H9 (cell line): ENCODE measurements at places on chromosomes 2 and 18.

GRCh38 chr2:48283586-48284269, 246.2 kb upstream of the STON1 start:
- H3K36me3 ChIP-seq = no peaks in the 10 kb centered on the region
- no peak for DNase-seq
- no peak overlapping the region for H3K4me3 ChIP-seq

- peak overlapping the region; percentile 97 for H3K4me3 ChIP-seq
- no peaks in the 10 kb centered on the region for H3K27me3 ChIP-seq
- H3K4me1 ChIP-seq = peaks cover 2% of the 10 kb centered on the region; the same call in 1 of the 2 replicates
- no peak overlapping the region for H3K27ac ChIP-seq
These were observed 1.1 kb upstream of the PPP3R1 start for GRCh38 chr2:68253219-68254068.

DNA sequence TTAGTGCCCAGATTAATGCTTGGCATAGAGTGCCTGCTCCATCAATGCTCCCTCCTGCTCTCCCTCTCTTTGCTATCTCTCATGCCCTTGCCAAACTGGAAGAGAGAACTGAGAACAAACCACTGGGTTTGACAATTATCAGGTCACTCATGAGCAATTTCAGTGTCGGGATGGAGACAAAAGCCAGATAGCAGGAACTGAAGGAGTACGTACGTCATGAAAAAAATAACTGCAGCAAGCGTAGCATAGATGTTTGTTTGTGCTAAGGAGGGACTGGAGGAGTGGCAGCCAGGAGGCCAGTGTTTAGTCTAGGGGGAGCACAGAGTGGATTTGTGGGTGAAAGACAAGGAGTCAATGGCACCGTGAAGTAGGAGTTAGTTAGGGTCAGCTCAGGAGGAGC, 113.3 kb downstream of the POLE4 start:
- no peaks in the 10 kb centered on the region for H3K27me3 ChIP-seq
- DNase-seq = no peak
- H3K4me1 ChIP-seq = peaks cover 2% of the 10 kb centered on the region; the same call in 1 of the 2 replicates
- no peaks in the 10 kb centered on the region for H3K36me3 ChIP-seq

- DNase-seq = no peak
- no peaks in the 10 kb centered on the region for H3K27me3 ChIP-seq
- H3K36me3 ChIP-seq = peaks cover 12% of the 10 kb centered on the region
These were observed 116.4 kb downstream of the CCDC141 start for GRCh38 chr2:178933493-178933892.

DNA sequence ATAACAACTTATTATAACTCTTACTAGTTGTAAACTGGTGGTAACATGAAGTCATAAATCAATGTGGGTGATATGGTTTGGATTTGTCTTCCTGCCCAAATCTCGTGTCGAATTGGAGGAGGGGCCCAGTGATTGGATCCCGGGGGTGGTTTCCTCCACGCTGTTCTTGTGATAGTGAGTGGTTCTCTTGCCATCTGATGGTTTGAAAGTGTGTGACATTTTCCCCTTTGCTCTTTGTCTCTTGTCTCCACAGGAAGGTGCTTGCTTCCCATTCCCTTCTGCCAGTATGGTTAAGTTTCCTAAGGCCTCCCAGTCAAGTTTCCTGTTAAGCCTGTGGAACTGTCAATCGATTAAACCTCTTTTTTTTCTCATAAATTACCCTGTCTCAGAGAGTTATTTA, 321.6 kb downstream of the DSEL start:
- H3K27ac ChIP-seq = no peak overlapping the region
- H3K4me1 ChIP-seq = no peaks in the 10 kb centered on the region
- peak; percentile 31 for DNase-seq
- no peak overlapping the region for H3K4me3 ChIP-seq
- no peaks in the 10 kb centered on the region for H3K27me3 ChIP-seq

- H3K36me3 ChIP-seq = peaks cover 33% of the 10 kb centered on the region
- H3K27me3 ChIP-seq = no peaks in the 10 kb centered on the region
- no peaks in the 10 kb centered on the region for H3K4me1 ChIP-seq
- no peak overlapping the region for H3K27ac ChIP-seq
- H3K4me3 ChIP-seq = no peak overlapping the region
These were observed 73.7 kb upstream of the DPP10 start for GRCh38 chr2:114368705-114369104.

- H3K36me3 ChIP-seq = no peaks in the 10 kb centered on the region; the same call in 2 of the 3 replicates
- H3K4me3 ChIP-seq = no peak overlapping the region
- H3K4me1 ChIP-seq = no peaks in the 10 kb centered on the region
- no peaks in the 10 kb centered on the region for H3K27me3 ChIP-seq
- DNase-seq = no peak
- H3K27ac ChIP-seq = no peak overlapping the region
These were observed 3.2 kb upstream of the GPR35 start for GRCh38 chr2:240622060-240622411.

DNA sequence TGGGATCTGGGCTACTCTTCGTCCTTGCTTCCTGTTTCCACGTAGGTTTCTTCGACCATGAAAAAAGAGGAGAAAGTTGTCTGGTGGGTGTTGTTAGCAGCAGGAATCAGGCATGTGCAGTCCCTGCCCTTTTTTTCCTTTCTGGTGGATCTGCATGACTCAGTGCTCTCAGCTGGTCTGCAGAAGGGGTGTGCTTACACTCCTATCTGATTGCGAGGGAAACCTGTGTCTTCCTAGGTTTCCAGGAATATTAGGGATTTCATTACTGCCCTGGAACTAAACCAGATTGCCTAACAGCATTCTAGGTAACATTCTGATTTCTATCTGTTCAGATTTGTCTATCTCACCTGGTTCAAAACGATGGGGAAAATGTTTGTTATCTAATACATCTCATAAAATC, 174.3 kb downstream of the CCDC102B start:
- no peak overlapping the region for H3K4me3 ChIP-seq
- no peak for DNase-seq
- no peak overlapping the region for H3K27ac ChIP-seq
- no peaks in the 10 kb centered on the region for H3K27me3 ChIP-seq
- H3K36me3 ChIP-seq = no peaks in the 10 kb centered on the region

DNA sequence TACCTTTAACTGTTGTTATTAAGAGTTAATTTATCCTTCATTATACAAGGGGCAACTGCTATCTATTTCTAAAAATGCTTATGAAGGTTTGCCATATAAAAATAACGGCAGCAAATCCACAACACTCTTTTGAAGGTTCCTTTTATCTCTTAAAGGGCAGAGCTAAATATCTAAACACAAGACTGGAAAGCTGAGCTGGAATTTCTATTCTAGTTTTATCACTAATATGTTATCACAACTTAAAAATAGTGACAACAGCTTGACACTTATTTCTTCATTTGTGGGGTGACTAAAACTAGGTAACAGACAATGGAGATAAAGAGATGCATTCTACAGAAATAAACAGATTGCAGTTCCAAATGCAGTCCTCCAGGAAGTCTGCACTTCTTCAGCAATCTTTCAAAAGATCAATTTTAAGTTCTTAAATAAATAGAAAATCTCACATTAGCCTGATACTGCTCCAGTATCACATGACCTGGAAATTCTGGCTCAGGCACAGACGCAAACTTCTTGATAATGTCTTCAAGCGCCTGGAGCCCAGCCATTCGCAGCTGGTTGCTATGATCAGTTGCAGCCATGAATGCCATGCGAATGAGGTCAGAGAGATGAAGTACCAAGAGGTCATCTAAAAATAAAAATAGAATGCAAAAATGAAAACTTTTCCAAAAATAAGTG, 54.0 kb upstream of the STRN start:
- no peak overlapping the region for H3K27ac ChIP-seq
- no peaks in the 10 kb centered on the region for H3K27me3 ChIP-seq
- DNase-seq = no peak
- H3K4me1 ChIP-seq = peaks cover 3% of the 10 kb centered on the region; the same call in 1 of the 2 replicates

GRCh38 chr2:8794923-8795825, 42.2 kb downstream of the KIDINS220 start:
- H3K27me3 ChIP-seq = no peaks in the 10 kb centered on the region
- H3K27ac ChIP-seq = no peak overlapping the region
- no peak overlapping the region for H3K4me3 ChIP-seq
- DNase-seq = no peak

- H3K4me1 ChIP-seq = no peaks in the 10 kb centered on the region
- no peaks in the 10 kb centered on the region for H3K27me3 ChIP-seq
- no peak overlapping the region for H3K4me3 ChIP-seq
- DNase-seq = no peak
- peaks cover 3% of the 10 kb centered on the region; the same call in 1 of the 2 replicates for H3K36me3 ChIP-seq
- H3K27ac ChIP-seq = no peak overlapping the region
These were observed 84.1 kb downstream of the R3HDM1 start for GRCh38 chr2:135615404-135615803.

- H3K4me3 ChIP-seq = no peak overlapping the region
- no peaks in the 10 kb centered on the region for H3K4me1 ChIP-seq
- no peak for DNase-seq
- H3K36me3 ChIP-seq = no peaks in the 10 kb centered on the region
- no peak overlapping the region for H3K27ac ChIP-seq
These were observed 90.4 kb downstream of the DOCK10 start for GRCh38 chr2:224951723-224952481.

DNA sequence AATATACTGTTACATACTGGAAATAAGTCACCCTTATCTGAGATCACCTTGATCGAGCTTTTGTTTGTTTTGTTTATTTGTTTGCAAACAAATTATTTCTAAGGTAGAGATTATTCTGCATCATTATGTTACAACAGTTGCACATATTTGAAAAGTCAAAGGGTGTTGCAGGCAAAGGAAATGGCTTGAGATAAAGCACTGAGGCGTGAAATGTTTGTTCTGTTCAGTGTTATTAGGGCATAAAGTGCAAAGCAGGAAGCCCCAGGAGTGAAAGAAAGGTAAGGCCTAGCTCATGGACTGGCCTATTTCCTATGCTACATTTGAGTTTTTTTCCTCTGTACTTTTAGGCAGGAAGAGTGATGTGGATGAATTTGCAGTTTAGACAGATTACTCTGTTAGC, 1815.6 kb upstream of the LRRTM1 start:
- H3K36me3 ChIP-seq = no peaks in the 10 kb centered on the region
- H3K27ac ChIP-seq = no peak overlapping the region
- DNase-seq = no peak
- H3K27me3 ChIP-seq = no peaks in the 10 kb centered on the region

GRCh38 chr2:85706599-85707296, 12.6 kb downstream of the GNLY start:
- peaks cover 3% of the 10 kb centered on the region; the same call in 1 of the 2 replicates for H3K27me3 ChIP-seq
- no peaks in the 10 kb centered on the region for H3K36me3 ChIP-seq
- DNase-seq = no peak
- no peak overlapping the region for H3K4me3 ChIP-seq
- no peaks in the 10 kb centered on the region; the same call in 1 of the 2 replicates for H3K4me1 ChIP-seq
- no peak overlapping the region for H3K27ac ChIP-seq

DNA sequence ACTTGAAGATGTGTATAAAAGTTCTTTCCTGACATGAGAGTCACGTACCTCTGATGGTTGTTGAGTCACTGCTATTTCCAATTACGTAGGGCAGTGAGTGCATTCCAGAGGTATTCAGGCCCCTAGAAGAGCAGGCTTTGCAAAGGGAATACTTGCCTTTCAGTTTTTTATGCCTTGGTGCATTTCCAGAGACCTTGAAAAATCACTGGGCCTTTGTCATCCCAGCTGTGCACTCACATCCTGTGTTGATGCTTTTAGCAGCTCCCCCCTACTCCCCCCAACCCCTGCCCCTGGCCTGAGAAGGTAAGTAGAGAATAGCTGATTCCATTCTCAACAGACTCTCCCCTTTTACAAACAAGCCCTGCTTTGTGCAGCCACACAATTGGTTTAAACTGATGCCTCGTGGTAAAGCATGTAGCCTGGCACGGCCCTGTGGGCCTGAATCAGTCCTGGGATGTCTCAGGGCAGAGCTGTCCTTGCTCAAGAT, 174.2 kb downstream of the PRPF40A start:
- H3K4me1 ChIP-seq = no peaks in the 10 kb centered on the region; the same call in 1 of the 2 replicates
- no peak overlapping the region for H3K27ac ChIP-seq
- H3K36me3 ChIP-seq = peaks cover 4% of the 10 kb centered on the region; the same call in 1 of the 3 replicates
- no peak overlapping the region for H3K4me3 ChIP-seq
- DNase-seq = no peak

- DNase-seq = no peak
- no peaks in the 10 kb centered on the region for H3K36me3 ChIP-seq
- no peaks in the 10 kb centered on the region for H3K4me1 ChIP-seq
- H3K4me3 ChIP-seq = no peak within 1 kb of the TSS
These were observed at the start of gene DNAJC5G for GRCh38 chr2:27275211-27276150. TSS of gene DNAJC5G (plus strand) at chr2:27275433. CDS start at chr2:27276729, 1,296 bp downstream.

DNA sequence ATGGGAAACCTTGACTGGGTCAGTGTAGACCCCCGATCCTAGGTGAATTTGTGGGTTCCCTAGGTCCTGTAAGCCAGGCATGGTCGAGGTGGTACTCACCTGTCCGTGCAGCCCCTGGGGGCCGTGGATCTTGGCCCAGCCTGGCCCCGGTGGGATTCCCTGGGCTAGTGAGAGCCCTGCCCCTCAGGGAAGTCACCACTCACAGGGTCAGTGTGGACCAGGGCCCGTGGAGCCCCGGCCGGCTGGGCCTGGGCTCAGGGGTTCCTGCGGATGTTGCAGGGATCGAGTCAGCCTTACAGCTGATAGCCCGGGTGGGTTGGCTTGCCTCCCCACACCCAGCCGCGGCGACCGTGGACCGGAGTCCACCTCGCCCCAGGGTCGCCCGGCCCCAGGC, 528 bp downstream of the ATG9A start:
- H3K27ac ChIP-seq = no peak overlapping the region
- H3K4me1 ChIP-seq = no peaks in the 10 kb centered on the region
- H3K27me3 ChIP-seq = no peaks in the 10 kb centered on the region
- peaks cover 54% of the 10 kb centered on the region for H3K36me3 ChIP-seq

- H3K4me1 ChIP-seq = no peaks in the 10 kb centered on the region
- H3K27ac ChIP-seq = no peak overlapping the region
- H3K36me3 ChIP-seq = no peaks in the 10 kb centered on the region
- DNase-seq = no peak
These were observed 3.1 kb downstream of the SERPINB5 start for GRCh38 chr18:63479826-63480225.

DNA sequence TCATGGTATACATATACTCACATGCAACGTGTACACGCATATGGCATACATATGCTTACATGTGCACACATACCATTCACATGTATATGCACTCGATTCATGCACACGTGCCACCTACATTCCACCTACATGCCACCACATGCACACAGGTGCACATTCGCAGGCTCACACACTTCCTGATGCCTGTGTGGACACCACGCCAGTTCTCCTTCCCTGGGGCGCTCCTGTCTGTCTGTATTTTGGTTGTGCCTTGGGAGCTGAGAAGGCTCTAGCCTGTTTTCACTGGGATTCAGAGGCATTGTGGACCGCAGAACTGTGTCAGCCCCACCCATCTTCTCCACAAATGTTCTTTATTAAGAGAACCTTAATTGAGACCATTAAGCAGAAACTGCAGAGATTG, 96.6 kb upstream of the CTDP1 start:
- H3K4me3 ChIP-seq = no peak overlapping the region
- H3K36me3 ChIP-seq = no peaks in the 10 kb centered on the region
- no peaks in the 10 kb centered on the region for H3K4me1 ChIP-seq
- no peaks in the 10 kb centered on the region for H3K27me3 ChIP-seq

DNA sequence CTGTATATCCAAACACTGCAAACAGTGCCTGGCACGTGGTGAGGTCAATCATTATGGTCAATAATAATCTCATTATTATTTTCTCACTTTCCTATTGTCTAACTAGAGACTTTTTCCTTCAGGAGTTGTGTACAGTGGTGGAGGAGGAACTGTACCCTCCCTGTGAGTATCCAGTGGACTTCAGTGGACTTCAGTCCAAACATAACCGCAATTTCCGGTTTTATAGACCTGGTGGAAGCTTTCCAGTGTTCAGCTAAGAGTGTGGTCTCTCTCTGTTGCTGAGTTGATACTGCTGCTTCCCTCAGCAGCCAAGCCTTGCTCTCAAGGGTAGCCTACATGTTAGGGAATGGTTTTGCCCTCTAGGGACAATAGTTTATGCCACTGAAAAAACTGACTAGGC, 447.1 kb downstream of the TMEM182 start:
- no peaks in the 10 kb centered on the region for H3K4me1 ChIP-seq
- no peak overlapping the region for H3K27ac ChIP-seq
- no peaks in the 10 kb centered on the region for H3K27me3 ChIP-seq
